MG63 (cell line): ENCODE measurements at places on chromosomes 5 and 9.
A peak's percentile ranks its signal among the peaks of the same experiment; 100 is the strongest.

GRCh38 chr5:196350-196749 is 5.1 kb downstream of the LRRC14B start:
- DNase-seq, result no peak

DNA sequence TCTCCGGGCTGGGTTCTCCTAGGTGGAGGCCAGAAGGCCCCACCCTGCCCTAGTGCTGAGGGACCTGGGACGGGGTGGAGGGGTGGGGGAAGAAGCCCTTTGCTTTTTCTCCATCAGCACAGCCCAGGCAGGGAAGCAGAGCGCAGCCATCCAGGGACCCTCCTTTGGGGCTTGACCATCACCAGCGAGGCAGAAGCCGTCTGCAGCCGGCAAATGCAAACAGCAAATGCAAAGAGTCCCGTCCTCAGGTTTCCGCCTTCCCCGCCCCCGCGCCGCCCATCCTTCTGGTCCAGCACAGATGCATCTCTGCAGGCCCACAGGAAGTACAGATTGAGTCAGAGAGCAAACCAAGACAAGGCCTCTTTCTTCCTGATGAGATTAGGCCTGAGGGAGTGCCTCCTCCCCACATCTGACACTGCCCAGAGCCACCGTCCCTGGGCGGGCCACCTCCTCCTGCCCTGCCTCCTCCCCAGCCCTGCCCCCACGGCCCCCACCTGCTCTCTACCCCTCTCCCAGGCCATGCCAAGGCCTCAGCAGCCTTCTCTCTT is 23.4 kb downstream of the CORO2A start:
- no peak for DNase-seq

DNA sequence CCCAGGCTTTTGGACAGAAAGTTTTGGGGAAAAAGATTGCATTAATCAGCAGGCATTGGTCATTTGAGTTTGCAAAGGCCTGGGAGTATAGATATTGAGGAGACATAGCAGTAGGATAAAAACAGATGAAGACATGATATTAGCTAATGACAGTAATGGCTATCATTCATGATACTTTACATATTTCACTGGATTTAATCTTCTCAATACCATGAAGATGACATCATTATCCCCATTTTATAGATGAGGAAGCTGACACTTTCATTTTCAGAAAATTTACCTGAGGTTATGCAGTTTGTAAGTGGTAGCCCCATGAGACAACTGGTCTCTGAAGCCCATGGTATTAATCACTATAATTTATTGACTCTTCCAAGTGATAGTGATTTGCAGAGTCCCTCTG is 23.0 kb downstream of the GLRA1 start:
- no peak for DNase-seq

- DNase-seq, result no peak
Measured at GRCh38 chr9:127175764-127176163, 53.3 kb upstream of the ANGPTL2 start.

GRCh38 chr5:110086658-110087388 is 397.1 kb downstream of the MAN2A1 start:
- peak; percentile 35 for DNase-seq

GRCh38 chr5:134122530-134122929 is 8.0 kb downstream of the TCF7 start:
- DNase-seq, result no peak

- DNase-seq, result no peak
Measured at GRCh38 chr5:115838885-115839518, 2.4 kb downstream of the ATG12 start.

GRCh38 chr5:17398866-17399835 is 98.9 kb upstream of the TAF11L2 start:
- DNase-seq, result no peak

- DNase-seq, result no peak
Measured at GRCh38 chr5:157820593-157821252, 38.2 kb downstream of the CLINT1 start.

DNA sequence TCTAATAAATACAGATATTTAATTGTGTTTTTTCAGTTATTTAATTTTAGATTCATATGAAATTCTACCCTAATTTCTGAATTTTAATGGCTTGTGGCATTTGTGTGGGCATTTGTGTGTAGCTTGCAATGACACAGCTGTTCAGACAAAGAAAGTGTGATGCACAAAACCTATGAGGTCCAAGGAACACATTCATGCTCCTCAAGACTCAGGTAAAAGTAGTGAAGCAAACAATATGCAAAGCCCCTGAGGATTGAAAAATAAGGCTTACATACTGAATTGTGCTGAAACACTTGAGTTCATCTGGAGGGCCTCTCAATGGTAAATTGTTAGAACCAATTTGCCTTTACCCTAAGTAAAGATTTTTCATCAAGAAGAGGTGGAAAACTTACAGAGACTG is 28.1 kb downstream of the IL7R start:
- DNase-seq, result no peak

- no peak for DNase-seq
Measured at GRCh38 chr5:54533541-54534190, 16.1 kb downstream of the SNX18 start.

DNA sequence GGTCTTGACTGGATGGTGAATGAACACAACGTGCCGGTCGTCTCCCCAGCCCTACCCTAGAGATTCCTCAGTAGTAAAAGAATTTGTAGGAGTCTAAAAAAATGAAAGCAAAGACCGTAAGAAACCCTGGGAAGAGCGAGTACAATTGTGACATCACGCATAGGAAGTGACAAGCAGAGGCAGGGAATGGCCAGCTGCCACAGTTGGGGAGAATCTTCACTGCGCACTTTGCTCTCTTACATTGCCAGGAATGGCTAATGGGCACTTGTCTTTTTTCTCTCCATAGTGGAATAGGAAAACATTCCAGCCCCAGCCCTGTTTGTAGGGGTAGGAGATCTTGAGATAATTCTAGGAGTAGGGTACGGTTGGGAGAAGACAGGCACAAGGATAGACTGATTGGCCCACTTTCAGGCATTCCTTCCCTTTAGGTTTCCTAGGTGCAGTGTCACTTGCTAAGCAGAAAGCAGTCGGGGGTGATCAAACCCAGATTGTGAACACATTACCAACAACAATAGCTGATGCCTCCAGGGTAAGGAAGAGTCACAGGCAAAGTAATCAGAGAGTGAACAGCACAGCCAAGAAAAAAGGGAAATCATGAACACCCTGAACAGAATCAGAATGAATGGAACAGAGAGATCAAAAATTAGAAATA is 302.7 kb downstream of the MAN2A1 start:
- no peak for DNase-seq

DNA sequence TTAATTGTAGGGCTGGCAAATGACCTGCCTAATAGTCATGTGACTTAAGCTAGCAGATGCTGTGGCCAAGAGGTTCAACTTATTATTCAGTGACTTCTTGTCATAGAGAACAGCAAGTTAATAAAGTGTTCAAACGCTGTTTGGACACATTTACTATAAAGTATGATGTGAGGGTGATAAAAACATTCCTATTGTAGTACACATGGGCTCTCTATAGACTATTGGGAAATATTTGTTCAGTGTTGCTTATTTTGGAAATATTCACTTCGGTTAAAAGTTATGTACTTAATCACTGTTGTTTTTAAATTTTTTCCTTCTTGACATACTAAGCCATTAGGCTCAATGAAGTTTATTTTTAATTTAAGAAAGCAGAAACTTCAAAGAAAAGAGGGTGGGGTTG is 345.0 kb downstream of the NNT start:
- DNase-seq, result no peak

DNA sequence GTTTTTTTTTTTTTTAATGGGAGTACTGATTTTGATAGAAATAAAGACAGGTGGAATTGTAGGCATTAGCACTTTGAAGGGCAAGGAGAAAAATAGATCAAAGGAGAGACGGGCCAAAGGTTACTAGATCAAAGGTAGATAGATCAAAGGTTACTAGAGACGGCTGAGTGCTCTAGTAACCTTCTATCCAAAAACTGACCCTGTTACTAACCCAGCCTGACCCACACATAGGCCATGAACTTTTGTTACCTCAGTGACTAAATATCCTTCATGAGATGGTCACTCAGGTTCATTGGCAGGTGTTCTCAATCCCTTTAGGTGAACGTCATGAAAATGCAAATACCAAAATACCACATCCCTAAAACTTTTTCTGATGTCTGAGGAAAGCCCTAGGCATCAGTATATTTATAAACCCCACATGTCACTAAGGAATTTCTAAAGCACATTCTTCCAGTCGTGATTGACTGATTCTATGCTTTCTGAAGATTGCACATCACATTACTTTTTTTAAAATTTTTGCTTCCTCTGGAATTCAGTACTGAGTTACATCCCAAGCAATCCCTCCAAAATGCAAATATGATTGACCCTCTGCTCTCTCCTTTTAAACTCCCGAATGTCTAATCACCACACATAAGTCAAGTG is 772.7 kb downstream of the BRINP1 start:
- no peak for DNase-seq

DNA sequence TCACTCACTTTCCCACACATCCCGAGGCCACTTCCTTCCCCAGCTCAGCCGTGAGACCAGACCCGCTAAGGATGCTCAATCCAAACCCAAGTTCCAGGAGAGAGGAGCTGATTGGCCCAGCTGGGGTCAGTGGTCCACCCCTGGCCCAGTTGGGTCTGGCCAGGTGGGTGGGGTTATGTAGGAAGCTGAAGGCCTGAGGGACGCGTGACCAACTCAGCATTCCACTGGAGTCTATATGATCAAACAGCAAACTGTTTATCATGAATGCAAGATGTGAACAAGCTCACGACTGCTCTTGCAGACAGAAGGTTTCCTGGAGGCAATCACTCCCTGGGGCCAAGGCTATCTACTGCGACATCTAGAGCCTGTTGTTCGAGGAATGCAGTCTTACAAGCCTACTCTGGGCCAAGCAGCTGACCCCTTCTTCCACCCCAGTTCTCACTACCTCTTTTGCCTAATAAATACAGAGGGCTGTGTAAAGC is 4.9 kb upstream of the RAPGEF1 start:
- no peak for DNase-seq

DNA sequence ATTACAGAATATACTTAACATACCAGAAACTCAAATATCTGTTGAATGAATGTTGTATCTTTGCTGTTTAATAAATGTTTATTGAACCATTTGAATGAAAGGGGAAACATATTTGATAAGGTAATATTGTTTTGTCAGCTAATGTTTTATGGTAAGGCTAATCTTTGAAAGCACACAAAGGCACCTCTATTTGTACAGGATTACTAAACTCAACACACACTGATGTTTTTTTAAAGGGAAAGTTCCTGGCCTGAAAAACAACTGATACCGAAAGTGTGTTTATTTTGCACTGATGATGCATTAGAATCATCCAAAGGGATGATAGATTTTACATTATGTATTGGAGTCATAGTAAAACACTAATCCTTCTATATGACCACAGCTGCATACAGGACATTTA is 82.5 kb downstream of the ADCY2 start:
- no peak for DNase-seq

DNA sequence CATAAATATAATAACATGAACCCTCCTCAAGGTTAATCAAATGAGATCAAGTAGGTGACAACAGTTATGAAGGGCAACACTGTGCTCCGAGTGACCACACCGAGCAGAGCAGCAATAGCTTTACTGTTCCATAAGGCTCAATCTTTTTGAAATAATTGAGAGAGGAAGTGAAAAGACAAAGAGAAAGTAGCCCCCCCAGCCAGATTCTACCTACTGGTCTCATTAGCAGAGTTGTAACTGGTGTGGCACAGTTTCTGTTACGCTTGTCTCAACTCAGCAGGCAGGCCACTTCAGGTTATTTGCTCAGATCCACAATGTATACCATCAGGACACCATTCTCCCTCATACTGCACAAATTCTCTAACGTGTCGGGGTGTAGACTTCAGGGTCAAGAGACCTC is 14.0 kb downstream of the PRUNE2 start:
- DNase-seq, result no peak

DNA sequence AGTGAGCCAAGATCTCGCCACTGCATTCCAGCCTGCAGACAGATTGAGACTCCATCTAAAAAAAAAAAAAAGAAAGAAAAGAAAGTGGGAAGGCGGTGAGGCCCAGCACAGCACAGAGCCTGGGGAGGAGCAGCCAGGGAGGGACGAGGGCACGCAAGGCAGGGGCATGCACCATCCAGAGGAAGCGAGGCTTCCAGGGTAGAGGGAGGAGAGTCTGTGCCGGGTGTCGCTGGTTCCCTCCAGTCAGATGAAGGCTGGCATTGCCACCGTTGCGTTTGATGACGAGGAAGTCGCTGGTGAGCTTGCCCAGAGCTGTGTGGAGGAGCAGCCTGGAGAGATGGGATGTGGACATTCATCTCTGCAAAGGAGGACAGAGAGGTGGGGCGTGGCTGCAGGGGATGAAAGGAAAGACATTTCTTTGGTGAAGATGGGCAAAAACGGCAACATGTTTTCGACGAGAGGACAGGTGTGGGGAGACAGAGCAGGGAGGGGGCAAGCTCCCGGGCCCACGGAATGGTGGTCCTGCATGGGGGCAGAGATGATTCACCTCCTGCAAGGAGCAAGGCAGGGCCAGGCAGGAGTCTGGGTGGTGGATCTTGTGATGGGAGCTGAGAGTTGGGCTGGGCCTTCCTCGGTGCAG is 18.6 kb upstream of the OLFM1 start:
- DNase-seq, result no peak
